Left forelimb (tissue), 1 donor: ENCODE measurements at places on chromosomes 4 and X.

- DNase-seq, result no peak
Measured at GRCh38 chrX:63350465-63350877, 661 bp downstream of the SPIN4 start.

DNA sequence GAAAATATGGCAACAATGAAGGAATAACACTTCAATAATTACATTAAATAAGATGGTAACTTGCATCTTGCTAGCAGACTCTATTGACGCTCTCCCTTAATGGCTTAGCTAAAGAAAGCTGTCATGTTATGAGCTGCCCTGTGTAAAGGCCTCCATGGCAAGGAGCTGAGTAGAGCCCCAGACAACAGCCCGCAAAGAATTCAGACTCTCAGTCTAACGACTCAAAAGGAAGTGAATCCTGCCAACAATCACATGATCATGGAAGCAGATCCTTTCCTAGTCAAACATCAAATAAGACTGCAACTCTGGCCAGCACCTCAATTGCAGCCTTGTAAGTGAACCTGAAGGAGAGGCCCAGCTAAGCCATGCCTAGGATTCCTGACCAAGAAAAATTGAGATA, 157.6 kb downstream of the MAB21L2 start:
- no peak for DNase-seq

DNA sequence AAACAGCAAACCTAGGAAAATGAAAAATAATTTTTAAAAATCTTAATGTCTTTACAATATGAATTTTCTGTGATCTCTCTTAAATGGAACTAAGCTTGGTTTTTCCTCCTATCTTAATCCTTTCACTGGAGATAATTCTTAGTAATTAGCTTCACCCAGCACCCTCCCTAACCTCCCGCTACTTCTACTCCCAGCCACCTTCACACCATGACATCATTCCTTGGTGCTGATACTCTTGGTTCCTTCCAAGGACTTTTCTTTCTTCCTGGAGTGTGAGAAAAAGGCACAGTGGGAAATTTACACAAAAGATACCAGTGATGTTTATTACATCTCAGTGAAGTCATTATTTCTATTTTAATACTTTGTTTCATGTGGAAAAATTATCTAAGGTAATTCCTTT, 163.6 kb upstream of the PLAC1 start:
- no peak for DNase-seq

- no peak for DNase-seq
Measured at GRCh38 chr4:74501579-74501978, 56.6 kb downstream of the AREG start.

- no peak for DNase-seq
Measured at GRCh38 chr4:75714704-75715103, 9.7 kb upstream of the USO1 start.

- peak; percentile 57 for DNase-seq
Measured at GRCh38 chr4:2942532-2943363, 20.5 kb downstream of the NOP14 start.
